Aorta (tissue), 5 donors: ENCODE measurements at places on chromosomes 1 and 21. TPM values are rescaled to one million over a fixed set of nuclear protein-coding genes. Genes with fewer than 3 reads are reported as not detected.

Gene PLXNA2
- polyA plus RNA-seq: 26.7 TPM

Gene KRTAP19-3
- polyA plus RNA-seq: not detected

Gene ENSA
- polyA plus RNA-seq: 113 TPM

Gene PROX1
- polyA plus RNA-seq: not detected

Gene MAP3K21
- 0.33 TPM for polyA plus RNA-seq

Gene TAS1R1
- polyA plus RNA-seq: not detected

Gene ADORA1
- polyA plus RNA-seq: not detected

DNA sequence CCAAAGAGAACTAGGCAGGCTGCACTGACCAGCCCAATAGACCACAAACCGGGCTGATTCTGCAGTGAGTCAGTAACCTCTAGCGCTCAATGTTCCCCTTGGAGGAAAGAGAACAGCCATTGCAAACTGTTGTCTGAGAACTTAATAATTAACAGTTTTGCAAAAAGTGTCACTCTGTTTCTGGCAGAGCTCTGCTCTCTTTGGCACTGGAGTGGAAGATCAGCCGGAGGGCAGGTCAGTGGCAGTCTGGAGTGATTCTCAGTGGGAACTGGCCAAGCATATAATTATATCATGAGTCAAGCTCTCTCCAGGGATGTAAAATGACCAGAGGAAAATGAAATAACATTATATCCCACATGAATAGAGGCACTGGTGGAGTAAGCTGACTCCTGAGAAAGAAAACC, 238.3 kb downstream of the HLX start:
- DNase-seq: peak; percentile 68
- H3K4me1 ChIP-seq: peaks cover 1% of the 10 kb centered on the region
- no peak overlapping the region for H3K4me3 ChIP-seq
- H3K27ac ChIP-seq: no peak overlapping the region
- no peaks in the 10 kb centered on the region for H3K27me3 ChIP-seq

DNA sequence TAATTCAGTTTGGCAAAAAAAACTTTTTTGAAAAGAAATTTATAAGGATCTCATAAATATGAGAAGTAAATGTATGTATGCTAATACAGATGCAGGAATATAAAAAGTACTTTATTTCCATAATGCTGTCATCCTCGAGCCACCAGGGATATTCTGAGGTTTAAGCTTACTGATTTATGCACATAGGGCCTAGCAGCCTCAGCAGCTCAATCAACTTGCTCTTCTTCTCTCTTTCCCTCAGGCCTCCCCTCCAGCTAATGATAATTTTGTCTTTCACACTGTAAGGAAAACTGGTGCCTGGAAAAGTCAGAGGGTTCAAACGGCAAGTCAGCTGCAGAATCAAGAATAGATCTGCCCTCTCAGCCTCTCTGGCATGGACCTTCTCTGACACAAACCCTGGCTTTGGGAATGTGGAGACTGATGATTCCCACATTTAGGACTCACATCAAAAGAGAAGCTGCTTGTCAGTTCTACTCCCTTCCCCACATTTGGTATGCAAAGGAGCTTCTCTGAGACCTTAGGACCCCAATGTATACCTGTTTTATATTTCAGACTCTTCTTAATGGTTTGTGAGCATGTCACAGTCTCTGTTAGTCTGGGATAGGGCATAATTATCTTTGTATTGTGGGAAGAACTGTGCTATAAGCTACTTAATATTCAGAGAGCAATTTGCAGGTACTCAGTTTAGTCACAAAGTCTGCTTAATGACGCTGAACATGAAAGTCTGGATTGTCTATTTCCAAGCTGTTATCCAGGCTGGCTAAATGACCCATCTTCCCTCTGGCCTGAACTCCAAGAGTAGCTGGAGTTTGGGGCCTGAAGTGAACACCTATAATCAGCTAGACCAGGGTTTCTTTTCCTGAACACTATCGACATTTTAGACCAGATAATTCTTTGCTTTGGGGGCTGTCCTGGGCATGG, 52.1 kb upstream of the DIPK1A start:
- H3K4me1 ChIP-seq: no peaks in the 10 kb centered on the region
- H3K36me3 ChIP-seq: no peaks in the 10 kb centered on the region
- no peak overlapping the region for H3K27ac ChIP-seq
- no peak overlapping the region for H3K4me3 ChIP-seq
- no peak for DNase-seq

- H3K4me3 ChIP-seq: no peak overlapping the region
- peaks cover 3% of the 10 kb centered on the region for H3K4me1 ChIP-seq
- H3K36me3 ChIP-seq: no peaks in the 10 kb centered on the region
- H3K27ac ChIP-seq: no peak overlapping the region
Measured at GRCh38 chr1:43764581-43764980, 57.2 kb downstream of the ST3GAL3 start.

DNA sequence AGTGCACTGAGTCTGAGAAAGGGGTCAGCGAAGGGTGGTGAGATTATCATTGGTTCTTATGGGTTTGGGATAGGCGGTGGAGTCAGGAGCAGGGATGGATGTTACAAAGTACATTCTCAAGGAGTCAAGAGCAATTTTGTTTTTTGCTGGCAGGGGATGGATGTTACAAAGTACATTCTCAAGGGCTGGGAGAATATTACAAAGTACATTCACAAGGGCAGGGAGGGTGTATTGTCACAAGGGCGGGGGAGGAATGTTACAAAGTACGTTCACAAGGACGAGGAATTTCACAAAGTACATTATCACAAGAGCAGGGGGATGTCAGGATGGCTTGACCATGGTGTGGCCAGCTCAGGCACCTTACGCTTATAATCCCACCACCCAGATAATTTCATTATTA, 59.3 kb upstream of the FAM89A start:
- H3K36me3 ChIP-seq: no peaks in the 10 kb centered on the region
- no peaks in the 10 kb centered on the region for H3K27me3 ChIP-seq
- DNase-seq: no peak
- peaks cover 2% of the 10 kb centered on the region for H3K4me1 ChIP-seq

DNA sequence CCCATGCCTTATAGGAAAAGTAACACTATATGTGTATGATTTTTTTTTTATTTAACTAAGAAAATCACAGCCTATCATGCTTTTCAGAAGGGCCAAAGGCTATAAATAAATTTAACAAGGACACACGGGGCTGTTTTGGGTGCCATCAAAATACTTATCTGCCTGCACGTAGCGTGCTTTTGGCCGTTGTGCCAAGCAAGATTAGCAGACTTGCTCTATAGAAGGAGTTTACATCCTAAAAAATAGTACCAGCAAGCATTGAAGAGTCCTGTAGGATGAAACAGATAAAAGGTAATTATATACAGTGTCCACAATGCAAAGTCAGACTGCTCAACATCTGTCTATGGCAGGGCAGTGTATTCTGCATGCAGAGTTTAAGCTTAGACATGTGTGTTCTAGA, 3.7 kb downstream of the OLIG1 start:
- H3K4me1 ChIP-seq: no peaks in the 10 kb centered on the region
- H3K27me3 ChIP-seq: no peaks in the 10 kb centered on the region
- no peaks in the 10 kb centered on the region for H3K36me3 ChIP-seq
- no peak overlapping the region for H3K27ac ChIP-seq
- DNase-seq: no peak

DNA sequence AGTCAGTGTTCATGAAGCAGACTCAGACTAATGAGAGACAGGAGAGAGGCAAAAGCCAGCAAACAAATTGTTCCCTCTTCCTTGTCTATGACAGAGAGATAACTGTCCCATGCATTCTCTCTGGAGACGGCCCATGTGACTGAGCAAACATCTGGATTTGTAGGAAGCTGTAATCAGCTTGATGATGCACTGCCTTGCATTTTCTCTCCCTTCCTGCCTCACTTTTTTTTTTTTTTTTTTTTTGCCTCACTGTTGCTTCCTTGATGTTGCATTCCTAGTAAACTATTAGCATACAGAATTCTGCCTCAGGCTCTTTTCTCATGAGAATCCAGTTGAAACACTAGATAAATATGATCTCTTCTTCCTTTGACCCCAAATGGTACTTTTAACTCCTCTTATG, 134.5 kb downstream of the HHIPL2 start:
- no peak for DNase-seq
- H3K27ac ChIP-seq: no peak overlapping the region
- no peak overlapping the region for H3K4me3 ChIP-seq
- H3K27me3 ChIP-seq: no peaks in the 10 kb centered on the region
- H3K4me1 ChIP-seq: no peaks in the 10 kb centered on the region
- H3K36me3 ChIP-seq: no peaks in the 10 kb centered on the region

DNA sequence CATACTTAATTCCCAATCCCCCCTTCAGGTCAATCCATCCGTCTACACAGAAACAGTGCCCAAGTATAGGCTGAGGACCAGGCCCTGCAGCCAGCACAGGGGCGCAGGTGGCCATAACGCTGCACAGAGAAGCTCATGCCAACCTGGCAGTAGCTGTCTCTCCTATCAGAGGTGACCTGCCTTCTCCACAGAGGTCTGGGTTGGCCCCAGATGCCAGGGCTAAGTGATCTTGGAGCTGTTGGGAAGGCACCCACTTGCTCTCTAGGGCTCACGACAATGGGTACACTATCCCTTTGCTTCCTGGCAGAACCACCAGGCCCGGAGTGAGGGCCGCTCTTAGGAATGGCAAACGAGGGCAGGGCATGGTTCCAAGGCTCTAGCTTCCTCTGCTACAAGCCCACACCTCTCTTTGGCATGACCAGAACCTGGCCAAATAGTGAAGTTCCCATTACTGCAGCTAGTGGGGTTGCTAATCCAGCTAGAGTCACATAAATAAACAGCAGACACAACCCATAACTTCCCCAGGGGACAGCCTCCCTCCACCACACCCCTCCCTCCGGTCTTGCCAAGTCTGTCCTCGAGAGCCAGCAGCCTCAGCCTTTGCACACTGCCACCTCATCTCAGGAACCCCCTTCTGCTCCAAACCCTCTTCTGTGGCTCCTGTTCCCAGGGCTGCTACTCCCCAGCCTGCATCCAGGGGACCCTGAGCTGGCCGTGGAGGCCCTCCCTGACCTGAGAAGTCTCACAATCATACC, 113.0 kb downstream of the GLIS1 start:
- peak; percentile 62 for DNase-seq
- H3K27ac ChIP-seq: no peak overlapping the region
- no peaks in the 10 kb centered on the region for H3K4me1 ChIP-seq
- no peaks in the 10 kb centered on the region for H3K36me3 ChIP-seq
- no peak overlapping the region for H3K4me3 ChIP-seq
- H3K27me3 ChIP-seq: no peaks in the 10 kb centered on the region

GRCh38 chr1:201710632-201711597, 118.0 kb upstream of the IPO9 start:
- peaks cover 6% of the 10 kb centered on the region for H3K4me1 ChIP-seq
- H3K36me3 ChIP-seq: no peaks in the 10 kb centered on the region
- H3K4me3 ChIP-seq: no peak overlapping the region
- H3K27me3 ChIP-seq: no peaks in the 10 kb centered on the region
- DNase-seq: no peak

DNA sequence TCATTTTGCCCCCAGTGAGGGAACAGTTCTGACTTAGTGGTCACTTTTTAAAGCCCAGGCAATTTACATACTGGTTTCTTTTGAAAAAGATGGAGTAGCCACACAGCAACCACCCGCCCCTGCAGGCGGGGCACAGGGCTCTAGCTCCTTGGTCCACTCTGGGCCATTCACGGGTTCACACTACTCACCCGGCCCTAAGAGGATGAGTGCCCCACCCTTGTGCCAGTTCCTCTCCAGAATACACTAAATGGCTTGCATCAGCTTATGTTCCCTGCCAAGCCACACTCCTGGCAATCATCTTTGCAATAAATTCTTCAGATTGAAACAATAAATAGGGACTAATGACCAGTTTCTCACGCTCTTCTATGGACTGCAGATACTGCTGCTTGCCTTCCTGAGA, 15.7 kb upstream of the ATP13A2 start:
- no peaks in the 10 kb centered on the region for H3K4me1 ChIP-seq
- H3K27ac ChIP-seq: no peak overlapping the region
- no peaks in the 10 kb centered on the region for H3K27me3 ChIP-seq
- H3K36me3 ChIP-seq: peaks cover 10% of the 10 kb centered on the region

- no peak overlapping the region for H3K27ac ChIP-seq
- H3K36me3 ChIP-seq: no peaks in the 10 kb centered on the region
- DNase-seq: no peak
- H3K4me1 ChIP-seq: no peaks in the 10 kb centered on the region
- H3K4me3 ChIP-seq: no peak overlapping the region
- H3K27me3 ChIP-seq: no peaks in the 10 kb centered on the region
Measured at GRCh38 chr1:212261361-212261929, 23.8 kb upstream of the PPP2R5A start.

DNA sequence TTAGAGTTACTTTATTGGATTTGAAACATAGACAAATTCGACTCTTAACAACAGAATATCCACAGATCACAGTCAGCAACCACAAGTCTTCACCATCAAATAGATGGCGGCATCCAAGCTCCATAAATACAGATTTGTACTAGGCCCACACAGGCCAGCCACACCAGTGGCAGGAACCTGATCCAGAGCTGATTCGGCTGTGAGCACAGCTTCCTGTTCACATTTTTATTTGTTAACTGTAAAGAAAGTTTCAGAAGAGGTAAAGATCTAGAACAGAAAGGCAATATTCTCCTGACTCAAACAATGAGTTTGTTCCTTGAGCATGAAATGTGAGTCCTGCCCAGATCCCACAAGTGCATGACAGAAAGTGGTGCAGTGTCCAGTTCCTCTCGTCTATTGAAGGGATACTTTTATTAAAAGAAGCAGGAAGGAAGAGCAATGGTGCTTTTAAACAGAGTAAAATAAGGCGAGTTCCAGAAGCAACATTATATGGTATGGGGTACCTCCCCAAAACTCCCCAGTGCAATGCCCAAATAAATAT, 205.8 kb downstream of the SLC45A1 start:
- H3K4me1 ChIP-seq: peaks cover 2% of the 10 kb centered on the region
- H3K27me3 ChIP-seq: no peaks in the 10 kb centered on the region
- peak overlapping the region; percentile 39 for H3K27ac ChIP-seq

DNA sequence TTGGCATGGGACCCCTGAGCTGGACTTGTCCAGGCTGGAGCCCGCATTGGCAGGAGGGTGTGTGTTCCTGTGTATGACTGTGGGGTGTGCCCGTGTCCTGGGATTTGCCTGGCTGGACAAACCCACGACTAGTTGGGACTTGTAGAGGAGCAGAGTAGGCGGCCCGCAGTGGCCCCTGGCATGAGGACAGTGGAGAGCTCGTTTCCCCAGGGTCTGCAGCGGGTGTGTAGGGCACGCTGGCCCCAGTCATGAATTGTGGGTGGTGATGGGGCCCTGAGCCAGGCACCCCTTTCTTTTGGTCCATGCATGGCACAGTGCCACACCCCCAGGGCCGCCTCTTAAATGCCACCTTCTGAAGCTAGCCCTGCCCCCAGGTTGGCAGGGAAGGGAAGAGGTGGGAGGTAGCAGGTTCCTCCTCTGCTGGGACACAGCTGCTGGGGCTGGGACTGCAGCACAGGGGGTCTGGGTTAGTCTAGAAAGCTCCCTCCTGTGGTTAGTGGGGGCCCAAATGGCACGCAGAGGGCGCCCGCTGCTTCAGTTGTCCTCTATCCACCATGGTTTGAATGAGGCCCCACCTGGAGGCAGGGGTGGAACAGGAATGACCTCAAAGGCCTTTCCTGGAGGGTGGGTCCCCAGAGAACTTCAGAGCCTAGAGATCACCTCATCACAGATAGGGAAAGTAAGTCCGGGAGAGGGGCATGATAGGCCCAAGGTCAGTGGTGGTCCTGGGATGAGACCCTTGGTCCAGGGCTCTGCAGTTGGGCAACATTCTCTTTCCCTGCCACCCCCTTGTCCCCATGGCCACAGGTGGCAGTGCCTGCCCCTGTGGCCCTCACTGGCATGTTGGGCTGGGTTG, 4.1 kb downstream of the CROCC start:
- DNase-seq: peak; percentile 76
- no peak overlapping the region for H3K27ac ChIP-seq
- no peaks in the 10 kb centered on the region for H3K27me3 ChIP-seq
- H3K36me3 ChIP-seq: no peaks in the 10 kb centered on the region
- H3K4me1 ChIP-seq: no peaks in the 10 kb centered on the region
